ENCODE measurements at places on chromosomes 4 and X.
A peak's percentile ranks its signal among the peaks of the same experiment; 100 is the strongest.

- DNase-seq = peak; percentile 7
These were observed 107.8 kb upstream of the FMR1 start for GRCh38 chrX:147803948-147804347.

DNA sequence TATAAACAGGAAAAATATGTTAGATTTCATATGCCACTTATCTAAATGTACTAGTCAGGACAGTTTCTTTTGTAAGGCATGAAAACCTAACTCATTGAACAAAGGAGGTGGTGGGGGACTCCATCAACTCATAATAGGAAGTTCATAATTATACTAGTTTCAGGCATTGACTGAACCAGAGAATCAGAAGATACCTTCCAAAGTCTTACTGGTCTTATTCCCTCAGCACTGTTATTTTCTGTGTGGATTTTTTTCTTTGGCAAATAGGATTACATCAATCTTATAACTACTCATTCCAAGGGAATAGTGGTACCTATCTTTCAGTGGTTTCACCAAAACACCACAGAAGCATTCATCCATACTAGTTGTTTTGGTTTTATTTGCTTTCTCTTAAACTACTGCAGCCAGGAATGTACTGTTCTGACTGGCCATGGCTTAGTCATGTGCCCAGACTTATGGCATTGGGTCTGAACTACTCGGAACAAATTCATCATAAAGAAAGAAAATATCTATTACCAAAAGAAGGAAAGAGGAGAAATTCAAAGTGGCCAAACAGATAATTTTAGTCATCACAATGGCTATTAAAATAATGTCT, 273.9 kb downstream of the ARAP2 start:
- no peak for DNase-seq

DNA sequence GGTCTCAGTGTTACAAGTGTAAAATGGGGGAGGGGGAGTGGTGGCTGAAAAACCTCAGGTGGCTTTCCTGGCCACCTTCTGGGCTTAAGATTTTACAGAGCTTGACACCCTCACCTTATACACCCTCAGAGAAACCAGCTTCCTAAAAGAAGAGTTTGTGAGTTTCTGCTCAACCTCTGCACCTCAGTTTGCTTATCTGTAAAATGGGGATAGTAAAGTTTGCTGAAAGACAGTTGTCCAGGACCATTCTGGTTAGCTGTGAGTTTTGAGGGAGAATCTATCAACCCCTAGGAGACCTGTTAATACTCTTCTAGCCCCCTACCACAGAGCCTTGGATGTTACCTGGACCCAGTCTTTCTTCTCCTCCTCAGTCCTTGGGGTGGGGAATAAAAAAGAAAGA, 9.7 kb downstream of the TSR2 start:
- DNase-seq = no peak

DNA sequence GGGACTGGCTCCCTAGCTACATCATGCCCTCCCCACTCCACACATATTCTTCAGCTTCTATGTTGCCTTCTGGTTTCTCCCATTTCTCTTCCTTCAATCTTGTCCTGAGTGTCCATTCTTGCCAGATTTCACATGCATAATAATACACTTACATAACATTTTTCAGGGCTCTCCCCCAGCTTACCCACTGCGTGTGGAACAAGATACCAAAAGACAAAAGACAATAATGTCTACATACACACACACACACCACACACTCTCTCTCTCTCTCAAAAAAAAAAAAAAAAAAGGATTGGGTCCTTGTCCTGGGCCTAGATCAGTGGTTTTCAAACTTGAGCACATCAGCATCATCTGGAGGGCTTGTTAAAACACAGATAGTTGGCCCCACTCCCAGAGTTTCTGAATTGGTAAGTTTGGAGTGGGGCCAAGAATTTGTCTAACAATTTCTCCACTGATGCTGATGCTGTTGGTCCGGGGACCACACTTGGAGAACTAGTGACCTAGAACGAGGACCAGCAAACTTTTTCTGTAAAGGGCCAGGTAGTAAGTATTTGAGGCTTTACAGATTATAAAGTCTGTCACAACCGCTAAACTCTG, 6.5 kb upstream of the SMARCA1 start:
- DNase-seq = no peak

DNA sequence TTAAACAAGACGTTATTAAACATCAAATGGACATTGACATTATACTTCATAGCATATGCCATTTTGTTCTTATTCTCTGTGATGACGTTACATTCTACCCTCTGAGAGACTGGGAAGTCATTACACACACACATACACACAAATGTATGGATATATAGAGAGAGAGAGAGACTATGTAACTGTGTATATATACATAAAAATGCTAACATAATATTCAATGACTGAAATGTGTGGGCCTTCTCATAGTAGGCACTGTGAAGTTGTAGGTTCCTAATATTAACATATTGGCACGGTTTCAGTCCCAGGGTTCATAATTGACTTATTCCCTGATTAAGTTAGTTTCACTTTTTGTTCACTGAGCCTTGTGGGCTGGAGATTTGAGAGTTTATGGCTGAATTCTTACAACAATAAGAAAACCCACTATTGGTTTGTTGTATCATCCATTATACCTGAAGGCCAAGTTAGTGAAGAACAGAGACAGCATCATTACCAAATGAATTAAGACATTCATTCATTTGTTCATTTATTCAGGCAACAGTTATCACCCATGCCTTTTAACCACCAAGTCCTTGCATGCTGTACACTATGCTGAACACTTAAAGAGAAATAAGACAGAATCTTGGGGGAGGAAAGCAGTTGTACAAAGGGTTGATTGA, 68.5 kb downstream of the GAB1 start:
- DNase-seq = no peak

DNA sequence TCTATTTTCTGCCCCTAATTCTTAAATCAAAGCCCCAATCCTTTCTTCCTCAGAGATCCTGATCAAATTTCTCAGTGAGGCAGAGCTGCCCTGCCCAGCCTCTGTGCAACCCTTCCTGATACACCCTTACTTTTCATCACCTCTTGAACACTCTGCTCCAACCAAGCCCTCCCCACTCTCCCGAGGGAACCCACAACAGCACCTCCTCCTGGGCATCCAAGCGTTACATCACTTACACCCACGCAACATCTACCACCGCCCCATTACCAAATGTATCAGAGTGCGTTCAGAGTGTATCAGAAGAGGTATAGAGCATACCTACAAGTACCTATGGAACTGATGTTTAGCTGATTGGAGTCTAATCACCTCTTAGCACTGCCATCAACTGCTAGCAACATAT, 186.5 kb downstream of the RAP1GDS1 start:
- DNase-seq = peak; percentile 35

DNA sequence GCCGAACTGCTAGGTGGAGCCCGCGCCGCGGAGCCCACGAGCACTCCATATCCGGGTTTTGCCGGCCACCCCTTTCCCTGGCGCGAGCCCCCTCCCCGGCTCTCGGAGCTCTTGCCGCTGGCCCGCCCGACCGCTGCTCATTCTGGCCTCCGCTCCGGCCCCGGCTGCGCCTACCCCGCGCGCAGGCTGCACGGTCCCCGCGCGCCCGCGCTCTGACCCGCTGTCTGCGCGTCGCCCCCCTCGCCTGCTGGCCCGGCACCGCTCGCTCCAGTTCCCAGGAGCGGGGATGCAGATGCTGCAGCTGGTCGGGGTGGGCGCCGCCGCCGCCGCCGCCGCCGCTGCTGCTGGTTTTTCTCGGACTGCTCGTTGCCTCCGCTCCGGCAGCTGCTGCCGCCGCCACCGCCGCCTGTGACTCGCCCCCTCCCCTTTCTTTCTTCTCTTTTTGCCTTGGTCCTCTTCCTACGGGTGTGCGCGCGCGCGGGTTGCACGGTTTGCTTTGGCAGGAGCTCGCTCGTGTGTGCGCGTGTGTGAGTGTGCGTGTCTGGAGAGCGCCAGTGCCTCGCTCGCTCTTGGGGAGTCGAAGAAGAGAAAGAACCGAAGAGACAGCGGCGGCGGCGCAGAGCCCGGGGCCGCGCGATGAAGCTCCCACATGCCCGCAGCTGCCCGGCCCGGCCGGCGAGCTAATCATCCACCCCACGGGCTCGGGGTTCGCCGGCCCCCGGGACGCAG, at the start of gene ADGRL3:
Gene ADGRL3 (plus strand): TSS at position 140 of the 729 bp plus-strand sequence.
- DNase-seq = no peak

DNA sequence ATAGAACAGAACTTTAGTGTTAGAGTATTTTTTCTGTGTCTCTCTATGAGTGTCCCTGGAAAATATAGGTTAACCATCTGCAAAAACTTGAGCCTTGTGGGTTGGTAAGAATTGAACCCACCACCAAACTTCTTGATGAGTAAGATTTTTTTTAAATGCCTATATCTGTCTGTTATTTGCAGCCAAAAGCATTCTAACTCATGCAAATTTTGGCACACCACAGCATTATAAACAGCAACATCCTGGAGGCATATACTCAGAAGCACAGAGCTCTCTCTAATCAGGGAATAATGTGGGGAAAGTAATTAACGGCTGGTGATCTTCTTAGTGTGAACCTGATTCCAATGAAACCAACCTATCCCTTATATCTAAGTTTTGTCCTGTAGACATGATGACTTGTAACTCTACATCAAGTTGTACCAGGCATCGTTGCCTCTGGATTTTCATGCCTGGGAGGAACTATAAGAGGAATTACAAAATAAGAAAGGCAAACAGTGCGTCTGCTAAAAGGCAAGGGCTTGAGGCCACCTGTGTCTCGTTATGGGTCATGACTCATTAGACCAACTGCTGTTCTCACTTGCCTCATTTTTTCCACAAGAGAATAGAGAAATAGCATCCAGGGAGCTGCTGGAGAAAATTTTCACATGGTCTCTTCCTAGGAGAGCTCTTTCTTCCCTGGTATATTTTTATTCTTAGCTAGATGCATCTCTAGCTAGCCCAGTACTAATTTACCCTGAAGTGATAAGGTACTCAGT, 202.4 kb downstream of the CHIC2 start:
- DNase-seq = no peak

- no peak for DNase-seq
These were observed 118.2 kb downstream of the FBXW7 start for GRCh38 chr4:152417673-152418072.

DNA sequence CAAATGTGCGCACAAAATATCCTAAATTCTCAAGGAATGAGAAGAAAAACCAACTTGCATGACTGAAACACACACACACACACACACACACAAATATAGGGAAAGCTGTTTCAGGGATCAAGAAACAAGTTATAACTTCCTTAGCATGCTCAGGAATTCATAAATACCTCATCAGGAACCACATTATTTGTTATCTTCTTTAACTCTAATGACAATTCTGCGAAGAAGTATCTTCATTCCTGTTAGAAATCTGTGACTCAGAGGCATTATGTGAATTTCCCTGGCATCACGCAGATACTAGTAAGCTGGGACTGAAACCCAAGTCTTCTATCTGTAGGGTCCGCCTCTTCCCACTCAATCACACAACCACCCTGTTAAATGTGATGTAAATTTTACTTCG, 30.3 kb downstream of the TMPRSS11A start:
- DNase-seq = no peak

DNA sequence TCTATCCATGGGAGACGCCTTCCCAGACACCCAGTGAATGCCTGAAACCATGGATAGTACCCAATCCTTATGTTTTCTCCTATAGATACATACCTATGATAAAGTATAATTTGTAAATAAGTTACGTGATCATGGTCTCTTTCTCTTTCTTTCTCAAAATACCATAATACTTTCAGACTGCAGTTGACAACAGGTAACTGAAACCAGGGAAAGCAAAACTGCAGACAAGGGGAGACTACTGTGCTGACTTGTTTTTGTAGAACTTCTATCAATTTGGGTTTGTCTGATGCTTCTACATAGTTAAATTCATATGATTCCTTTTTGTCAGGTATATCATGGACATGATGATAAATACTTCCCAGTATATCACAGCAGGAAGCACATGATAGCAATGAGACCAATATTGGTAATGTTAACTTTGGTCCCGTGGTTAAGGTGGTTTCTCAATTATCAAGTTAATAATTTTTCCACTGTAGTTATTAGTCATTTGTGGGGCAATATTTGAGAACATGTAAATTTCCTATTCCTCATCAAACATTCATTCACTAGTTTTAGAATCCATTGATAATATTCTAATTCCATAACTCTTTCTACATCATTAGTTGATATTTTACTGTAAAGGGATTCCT, 298.0 kb upstream of the TET2 start:
- no peak for DNase-seq

- no peak for DNase-seq
These were observed 763 bp downstream of the USP38 start for GRCh38 chr4:143185253-143186107.

- peak; percentile 53 for DNase-seq
These were observed 367.0 kb downstream of the BCOR start for GRCh38 chrX:39730662-39731329.
